ELF-1 (cell line): ENCODE measurements at places on chromosomes 16 and 17.

GRCh38 chr17:49603720-49604119 lies 28.0 kb downstream of the NXPH3 start:
- DNase-seq: no peak

DNA sequence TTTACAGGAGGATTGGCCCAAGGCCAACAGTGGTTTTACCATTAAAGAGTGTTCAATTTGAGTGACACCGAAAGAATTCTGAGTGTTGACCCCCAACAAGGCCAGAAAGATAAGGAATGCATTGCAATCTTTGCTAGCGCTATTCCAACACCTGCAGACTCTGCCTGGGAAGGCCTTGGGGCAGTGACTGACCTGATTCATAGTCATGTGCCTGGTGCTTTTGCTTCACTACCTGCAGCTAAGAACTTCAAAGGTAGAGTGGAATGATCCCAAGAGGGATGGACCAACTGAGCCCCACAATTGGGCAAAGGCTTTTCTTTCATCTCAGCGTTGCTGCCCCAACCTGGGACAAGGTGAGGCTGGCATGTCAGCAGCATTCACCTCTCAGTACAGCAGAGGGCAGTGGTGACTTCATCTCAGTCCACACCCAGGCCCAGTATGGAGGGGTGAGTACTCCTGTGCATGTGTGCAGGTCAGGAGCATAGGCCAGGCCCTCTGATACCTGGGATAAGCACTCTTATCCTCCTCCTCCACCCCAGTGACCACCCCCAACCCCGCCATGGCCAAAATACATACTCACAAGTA lies 149.6 kb upstream of the GNAO1 start:
- DNase-seq: peak; percentile 88

DNA sequence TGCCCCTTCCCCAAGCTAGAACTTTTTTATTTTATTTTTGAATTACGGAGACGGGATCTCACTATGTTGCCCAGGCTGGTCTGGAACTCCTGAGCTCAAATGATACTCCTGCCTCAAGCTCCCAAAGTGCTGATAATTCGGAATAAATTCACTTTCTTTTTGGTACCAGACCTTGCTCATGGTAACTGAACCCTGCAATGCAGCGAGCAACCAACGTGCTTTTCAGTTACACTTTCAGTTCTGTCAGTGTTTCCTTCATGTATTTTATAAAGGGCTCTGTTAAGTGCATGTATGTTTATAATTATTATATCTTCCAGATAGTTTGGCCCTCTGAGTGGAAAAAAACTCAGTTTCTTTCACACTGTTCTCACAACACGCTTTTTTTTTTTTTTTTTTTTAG lies 13.9 kb downstream of the C16orf96 start:
- DNase-seq: no peak

- DNase-seq: peak; percentile 58
These were observed 19.2 kb downstream of the PLXDC1 start for GRCh38 chr17:39132192-39132610.

DNA sequence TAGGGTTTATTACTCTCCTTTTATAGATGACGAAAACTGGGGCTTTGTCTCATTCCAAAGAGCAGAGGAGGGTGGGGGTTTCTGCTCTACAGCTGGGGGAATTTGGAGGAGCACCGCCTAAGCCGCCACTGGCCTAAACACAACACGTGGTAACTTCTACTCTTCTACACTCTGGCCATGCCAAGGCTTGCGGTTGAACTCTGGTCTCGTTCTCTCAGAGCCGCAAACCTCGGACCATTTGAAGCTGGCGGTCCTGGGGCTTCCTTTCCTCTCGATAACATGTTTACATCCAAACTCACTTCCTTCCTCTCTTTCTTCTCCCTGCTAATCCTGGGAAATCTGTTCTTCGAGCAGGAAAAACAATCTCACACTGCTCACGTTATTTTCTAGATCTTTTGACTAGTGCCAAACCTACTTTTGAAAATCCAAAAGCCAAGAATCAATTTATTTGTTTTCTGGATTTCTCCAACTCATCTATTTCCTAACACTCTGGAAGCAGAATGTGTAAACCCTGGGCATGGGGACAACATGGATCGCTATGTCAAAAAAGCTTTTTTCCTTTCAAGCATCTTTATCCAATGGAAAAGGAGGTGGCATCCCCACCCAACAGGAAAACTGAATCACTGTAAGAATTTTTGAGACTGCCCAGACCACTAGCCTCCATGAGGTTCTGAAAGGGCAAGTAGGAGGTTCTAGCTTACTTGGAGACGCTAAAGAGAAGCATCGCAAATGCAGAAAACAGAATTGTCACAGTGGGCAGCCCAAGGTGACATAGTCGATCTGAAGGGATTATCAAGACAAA lies 13.6 kb upstream of the EEF2K start:
- DNase-seq: peak; percentile 51

DNA sequence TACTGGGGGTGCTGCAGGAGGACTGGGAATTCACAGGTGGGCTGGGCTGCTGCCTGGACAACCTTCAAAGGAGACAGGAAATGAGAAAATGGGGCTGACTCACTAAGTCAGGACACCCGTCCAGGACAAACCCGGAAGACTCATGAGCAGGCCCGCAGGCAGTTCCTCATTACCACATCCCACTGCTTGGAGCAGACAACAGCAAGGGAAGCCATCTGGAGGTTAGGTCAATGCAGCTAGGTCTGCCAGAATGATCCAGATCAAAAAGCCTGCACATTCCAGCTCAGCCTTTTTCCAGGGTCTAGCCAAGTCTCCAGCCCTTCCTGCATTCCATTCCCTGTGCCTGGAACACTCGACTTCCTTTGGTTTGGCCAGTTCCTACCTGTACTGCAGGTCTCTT lies 536.5 kb upstream of the CDH11 start:
- DNase-seq: peak; percentile 89

DNA sequence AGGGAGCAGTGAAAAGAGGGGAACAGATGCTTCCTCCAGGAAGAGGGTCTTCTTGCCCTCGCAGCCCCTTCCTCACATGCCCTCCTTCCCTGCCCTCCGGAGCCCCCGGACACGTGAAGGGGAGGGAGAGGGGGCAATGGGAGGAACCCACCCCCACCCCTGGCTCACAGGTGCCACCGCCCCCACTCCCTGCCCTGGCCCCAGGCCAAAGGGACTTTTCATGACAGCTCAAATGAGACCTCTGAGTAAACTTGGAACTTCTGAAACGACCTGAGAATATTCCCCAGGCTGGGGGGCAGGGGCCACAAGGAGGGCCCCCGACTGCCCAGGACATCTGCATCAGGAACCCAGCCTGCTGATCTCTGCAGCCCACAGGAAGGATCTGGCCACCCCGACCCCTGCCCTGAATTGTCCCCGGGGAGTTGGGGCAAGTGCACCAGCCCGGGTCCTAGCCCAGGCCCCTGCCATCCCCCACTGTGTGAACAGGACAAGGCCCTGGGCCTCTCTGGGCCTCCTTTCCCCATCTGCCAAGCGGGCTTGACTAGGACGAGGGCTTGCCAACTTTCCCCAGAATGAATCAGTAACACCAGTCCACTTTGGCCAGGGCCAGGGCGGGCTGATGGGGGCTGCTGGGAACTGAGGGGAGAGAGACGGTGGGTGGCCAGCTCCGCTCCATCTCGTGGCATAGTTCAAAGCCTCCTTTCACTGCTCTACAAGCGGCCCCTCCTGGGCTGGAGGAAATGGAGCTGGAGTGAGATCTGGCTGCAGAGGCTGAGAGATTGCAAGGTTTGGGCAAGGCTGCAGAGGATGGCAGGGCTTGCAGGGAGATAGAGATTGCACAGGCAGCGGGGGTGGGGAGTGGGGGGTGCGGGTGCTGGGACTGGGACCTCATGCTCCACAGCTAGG lies 3.8 kb downstream of the IL21R start:
- no peak for DNase-seq

DNA sequence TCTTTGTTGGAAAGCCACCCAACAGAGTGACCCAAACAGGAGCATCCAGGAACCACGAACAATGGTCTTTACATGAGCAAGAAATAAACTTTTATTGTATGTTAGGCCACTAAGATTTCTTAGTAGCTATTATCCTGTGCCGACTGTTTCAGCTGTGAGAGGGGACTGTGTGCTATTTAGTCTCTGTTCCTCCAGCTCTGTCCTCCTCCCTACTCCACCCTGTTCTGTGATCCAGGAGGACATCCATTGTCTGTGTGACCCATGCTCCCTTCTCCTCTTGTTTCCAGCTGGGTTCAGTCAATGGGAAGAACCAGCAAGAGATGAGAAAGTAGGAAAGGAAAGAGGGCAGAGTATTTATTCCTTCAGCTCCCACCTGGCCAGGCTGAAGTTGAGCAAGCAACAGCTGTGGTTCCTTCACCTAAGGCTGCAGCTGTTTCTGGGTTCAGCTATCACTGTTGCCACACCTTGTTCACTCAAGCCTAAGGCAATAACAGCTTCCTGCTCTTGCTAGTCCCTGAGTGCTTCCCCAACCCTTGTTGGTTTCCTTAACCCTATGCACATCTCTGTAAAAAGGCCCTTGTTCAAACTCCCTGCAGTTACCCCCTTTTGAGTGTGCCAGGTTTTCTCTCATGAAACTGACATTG lies 14.9 kb upstream of the B4GALNT2 start:
- peak; percentile 17 for DNase-seq

GRCh38 chr16:72264771-72265170 lies 92.8 kb upstream of the PMFBP1 start:
- DNase-seq: no peak

- DNase-seq: no peak
These were observed 354.6 kb downstream of the CDH8 start for GRCh38 chr16:61681673-61682072.

DNA sequence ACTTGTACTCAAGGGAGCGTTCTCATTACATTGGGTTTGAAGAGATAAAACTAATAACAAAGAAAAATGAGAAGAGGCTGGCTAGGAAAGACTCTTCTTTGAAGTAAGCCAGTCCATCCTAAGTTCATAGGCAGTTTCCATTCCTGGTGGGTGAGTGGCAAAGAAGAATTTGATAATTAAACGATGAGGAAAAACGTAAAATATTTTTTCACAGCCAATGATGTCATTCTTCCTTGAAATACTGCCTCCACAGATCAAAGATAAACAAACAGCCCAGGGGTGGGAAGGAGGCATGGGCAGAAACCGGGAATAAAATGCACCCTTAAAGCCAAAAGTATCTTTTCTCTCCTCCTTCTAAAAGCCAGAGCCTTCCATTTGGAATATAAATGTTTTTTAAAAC lies 346.6 kb downstream of the PMP22 start:
- DNase-seq: no peak

DNA sequence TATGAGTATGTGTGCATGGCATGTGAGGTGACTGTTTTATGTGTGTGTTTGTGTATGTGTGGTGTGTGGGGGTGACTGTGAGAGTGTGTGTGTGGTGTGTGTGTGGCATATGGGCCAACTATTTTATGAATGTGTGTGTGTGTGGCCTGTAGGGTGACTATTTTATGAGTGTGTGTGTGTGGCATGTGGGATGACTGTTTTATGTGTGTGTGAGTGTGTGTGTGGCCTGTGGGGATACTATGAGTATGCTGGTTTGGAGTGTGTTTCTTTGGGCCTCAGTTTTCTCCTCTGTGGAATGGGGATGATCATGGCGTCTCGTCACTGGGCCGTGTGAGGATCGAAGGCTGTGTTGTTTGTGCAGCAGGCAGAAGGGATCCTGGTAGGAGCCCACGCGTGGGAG lies 152.1 kb upstream of the PLCG2 start:
- DNase-seq: no peak

GRCh38 chr16:78211020-78211599 lies 111.7 kb downstream of the WWOX start:
- no peak for DNase-seq

DNA sequence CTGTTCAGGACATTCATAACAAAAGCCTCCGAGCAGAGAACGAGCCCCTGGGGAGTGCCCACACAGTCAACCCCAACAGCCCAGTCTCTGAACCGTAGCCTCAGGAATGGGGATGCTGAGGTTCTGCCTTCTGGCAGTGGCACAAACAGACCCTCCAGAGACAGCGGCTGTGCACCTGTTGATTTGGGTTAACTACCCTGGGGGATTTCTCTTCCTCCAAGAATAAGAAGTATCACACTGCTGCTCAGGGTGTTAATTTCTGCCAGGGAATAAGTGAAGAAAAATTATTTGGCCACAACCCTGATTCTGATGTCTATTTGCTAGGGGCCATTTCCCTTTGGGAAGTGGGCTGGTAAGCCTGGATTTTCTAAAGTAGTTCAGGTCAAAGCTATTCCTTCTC lies 51.0 kb upstream of the PIRT start:
- no peak for DNase-seq

GRCh38 chr16:56450275-56450985 lies 702 bp downstream of the NUDT21 start:
- peak; percentile 32 for DNase-seq

- no peak for DNase-seq
These were observed 773 bp upstream of the NETO2 start for GRCh38 chr16:47144559-47144877.

GRCh38 chr17:77468897-77469296 lies 328.1 kb downstream of the SEC14L1 start:
- no peak for DNase-seq

GRCh38 chr17:4540687-4541327 lies 14.4 kb downstream of the MYBBP1A start:
- DNase-seq: no peak

- no peak for DNase-seq
These were observed 20.6 kb upstream of the CHMP6 start for GRCh38 chr17:80970762-80971703.

- DNase-seq: peak; percentile 61
These were observed 87.7 kb downstream of the KCNJ12 start for GRCh38 chr17:21463779-21464407.

DNA sequence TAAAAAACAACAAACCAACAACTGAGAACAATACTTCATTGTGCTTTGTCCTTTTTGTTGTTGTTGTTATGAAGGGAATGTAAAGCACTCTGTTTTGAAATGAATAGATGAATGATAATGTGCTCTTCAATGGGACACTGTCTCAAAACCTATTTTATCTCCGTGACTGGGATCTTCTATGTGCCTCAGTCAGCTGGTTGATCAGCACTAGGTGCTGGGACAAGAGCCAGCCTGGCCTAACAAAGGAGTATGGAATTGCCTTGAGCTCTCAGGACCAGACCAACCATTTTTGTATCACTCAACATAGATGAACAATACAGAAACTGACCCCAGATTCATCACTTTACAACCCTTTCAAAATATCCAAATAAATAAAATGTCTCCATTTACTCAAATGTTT lies 440.2 kb downstream of the KCNJ2 start:
- no peak for DNase-seq

GRCh38 chr17:49776551-49777300 lies 11.8 kb upstream of the KAT7 start:
- DNase-seq: no peak

- no peak for DNase-seq
These were observed 44.9 kb downstream of the DNAH17 start for GRCh38 chr17:78532311-78532710.
